Subcutaneous adipose tissue (tissue), 4 donors: ENCODE measurements at places on chromosomes 7 and 10. TPM values are rescaled to one million over a fixed set of nuclear protein-coding genes. Genes with fewer than 3 reads are reported as not detected.

Gene DBNL
- total RNA-seq: 133 TPM

Gene MET
- 42.2 TPM for total RNA-seq

Gene TRPV5
- total RNA-seq: not detected

Gene EPHA1
- 0.94 TPM for total RNA-seq

Gene CLCN1
- 0.38 TPM for total RNA-seq

Gene EGR2
- not detected for total RNA-seq

Gene PALD1
- total RNA-seq: 2.8 TPM

Gene ZNF282
- total RNA-seq: 13.4 TPM

Gene RTKN2
- total RNA-seq: 0.44 TPM

Gene DEPP1
- total RNA-seq: 437 TPM

Gene PRPS1L1
- total RNA-seq: not detected

Gene LRRC4
- total RNA-seq: 2.4 TPM

Gene NPY
- total RNA-seq: not detected

Gene CDK1
- total RNA-seq: 9.5 TPM

Gene PLXNA4
- total RNA-seq: 63.1 TPM
